ENCODE measurements at places on chromosomes 5 and 9.

DNA sequence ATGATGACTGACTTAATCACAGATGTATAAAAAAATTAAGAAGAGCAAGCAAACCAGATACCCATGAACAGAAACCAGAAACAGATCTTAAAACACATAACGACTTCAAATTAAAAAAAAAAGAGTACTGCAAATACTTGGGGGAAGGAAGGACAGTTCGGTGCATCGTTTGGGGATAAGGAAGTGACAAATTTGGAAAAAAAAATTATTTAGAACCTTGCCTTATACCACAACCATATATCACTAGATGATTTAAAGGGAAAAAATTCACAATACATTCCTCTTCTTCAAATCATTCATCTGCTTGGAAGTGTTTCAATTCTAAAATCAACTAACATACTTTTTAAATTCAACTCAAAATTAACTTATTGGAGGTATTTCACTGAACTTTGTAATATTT lies 1038.6 kb upstream of the DMAC1 start:
- no peak for DNase-seq

- DNase-seq = no peak
Observed at GRCh38 chr5:16897800-16898199, 38.3 kb downstream of the MYO10 start.

DNA sequence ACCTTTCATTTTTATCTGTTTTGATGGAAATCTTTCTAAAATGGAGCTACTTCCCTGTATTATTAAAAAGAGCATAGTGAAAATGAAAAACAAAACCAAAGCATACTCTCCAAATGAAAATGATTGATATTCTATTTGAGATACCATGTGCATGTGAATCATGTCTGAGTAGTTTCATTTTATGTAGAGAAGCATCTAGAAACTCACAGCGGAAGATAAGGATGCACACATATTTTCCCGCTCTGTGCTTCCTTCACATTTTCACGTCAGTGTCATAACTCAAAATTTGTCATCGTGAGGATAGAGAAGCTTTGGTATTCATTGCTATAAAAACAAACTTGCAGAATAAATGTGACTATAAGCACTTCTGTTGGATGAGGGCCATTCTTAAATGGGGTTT lies 34.0 kb upstream of the CLINT1 start:
- no peak for DNase-seq

DNA sequence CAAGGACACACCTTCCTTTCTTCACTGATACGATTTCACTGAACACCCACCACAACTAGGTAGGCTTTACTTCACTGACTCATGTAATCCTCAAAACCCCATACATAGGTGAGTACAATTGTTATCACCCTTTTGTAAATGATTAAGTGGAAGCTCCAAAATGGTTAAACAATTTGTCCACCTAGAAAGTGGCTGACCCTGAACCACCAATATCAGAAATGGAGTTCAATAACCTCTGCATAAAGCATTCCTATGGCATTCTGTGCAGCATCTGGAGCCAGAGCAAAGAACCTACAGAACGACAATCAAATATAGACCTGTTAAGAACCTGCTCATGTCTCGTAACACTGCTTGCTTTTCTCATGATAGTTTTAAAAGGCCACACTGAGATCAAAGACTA lies 50.7 kb upstream of the NR5A1 start:
- DNase-seq = no peak

DNA sequence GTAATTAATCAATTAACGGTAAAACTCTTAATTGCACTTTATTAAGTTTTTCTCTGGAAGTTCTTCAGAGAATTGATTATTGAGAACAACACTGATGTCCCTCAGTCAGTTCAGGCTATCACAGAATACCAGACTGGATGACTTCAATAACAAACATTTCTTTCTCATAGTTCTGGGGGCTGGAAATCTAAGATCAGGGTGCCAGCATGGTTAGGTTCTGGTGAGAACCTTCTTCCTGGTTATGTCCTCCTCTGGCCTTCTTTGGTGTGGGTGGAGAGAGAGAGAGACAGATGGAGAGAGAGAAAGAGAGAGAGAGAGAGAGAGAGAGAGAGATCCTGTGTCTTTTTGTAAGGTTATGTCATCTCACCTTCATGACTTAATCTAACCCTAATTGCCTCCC lies 71.4 kb upstream of the DAP start:
- no peak for DNase-seq

DNA sequence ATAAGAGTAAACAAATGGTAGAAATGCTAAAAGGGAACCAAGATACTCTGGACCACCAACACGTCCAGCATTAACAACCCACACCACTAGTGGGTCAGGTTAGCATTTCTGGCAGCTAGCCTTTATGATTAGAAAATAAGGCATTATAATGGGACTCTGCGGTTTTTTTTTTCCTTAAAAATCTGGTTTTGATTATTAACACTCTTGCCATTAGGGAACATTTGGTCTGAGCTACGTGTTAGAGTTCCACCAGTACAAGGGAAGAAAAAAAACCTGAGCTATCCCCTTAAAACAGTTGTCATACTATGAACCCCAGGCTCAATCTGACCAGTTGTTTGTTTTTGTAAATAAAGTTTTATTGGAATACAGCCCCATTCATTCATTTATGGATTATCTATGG lies 110.4 kb downstream of the NTRK2 start:
- no peak for DNase-seq

DNA sequence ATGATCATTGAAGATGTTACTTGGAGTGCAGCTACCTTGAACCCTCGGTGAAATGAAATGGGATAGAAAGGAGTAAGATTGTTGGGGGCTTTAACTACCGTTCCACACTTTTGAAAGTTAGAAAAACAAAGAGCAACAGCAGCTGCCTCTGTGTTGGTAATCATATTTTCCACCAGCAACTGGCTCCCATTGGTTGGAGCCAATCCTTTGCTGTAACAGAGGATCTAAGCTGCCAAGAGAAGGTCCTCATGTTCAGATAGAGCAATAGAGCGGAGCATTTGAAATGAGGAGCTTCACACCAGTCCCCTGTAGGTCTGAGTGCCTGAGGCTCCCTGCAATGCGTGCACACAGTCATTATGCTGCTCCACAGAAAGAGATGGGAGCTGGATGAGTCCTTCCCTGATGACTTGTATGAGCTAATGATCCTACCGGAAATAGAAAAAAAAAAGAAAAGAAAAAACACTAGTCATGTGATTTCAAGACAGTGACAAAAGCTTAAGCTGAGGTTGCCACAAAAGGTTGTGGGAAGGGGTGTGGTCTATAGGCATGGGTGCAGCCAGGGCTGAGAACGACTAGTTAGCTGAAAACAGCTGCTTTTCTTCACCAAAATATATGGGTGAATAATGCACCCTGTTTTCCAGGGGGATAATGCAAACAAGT lies 300.7 kb downstream of the MLLT3 start:
- DNase-seq = peak; percentile 83

- no peak for DNase-seq
Observed at GRCh38 chr5:37110135-37110534, 139.0 kb downstream of the CPLANE1 start.

GRCh38 chr5:28216939-28217360 lies 1178.6 kb upstream of the CDH9 start:
- no peak for DNase-seq

GRCh38 chr9:1962122-1962521 lies 53.0 kb upstream of the SMARCA2 start:
- DNase-seq = no peak

DNA sequence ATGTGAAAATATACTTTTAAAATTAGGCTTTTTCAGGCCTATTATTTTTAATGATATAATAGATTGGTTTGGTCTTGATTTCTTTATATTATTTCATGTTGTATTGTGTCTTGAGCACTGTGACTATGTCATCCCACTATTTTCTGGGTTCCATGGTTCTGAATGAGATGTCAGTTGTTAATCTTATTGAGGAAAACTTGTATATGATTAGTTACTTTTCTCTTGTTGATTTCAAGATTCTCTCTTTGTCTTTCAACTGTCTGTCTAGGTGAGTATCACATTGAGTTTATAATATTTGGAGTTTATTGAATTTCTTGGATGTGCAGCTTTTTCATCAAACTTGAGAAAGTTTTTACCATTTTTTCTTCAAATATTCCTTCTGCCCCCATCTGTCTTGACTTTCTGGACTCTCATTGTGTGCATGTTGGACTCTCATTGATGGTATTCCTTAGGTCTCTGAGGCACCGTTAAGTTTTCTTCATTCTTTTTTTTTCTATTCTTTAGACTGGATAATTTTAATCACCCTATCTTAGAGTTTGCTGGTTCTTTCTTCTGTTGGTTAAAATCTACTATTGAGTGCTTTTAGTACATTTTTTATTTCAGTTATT lies 175.8 kb downstream of the TMEM167A start:
- no peak for DNase-seq

GRCh38 chr9:22111954-22112247 lies 102.8 kb upstream of the CDKN2B start:
- peak; percentile 72 for DNase-seq

GRCh38 chr5:117131048-117131679 lies 556.5 kb upstream of the SEMA6A start:
- peak; percentile 86 for DNase-seq

DNA sequence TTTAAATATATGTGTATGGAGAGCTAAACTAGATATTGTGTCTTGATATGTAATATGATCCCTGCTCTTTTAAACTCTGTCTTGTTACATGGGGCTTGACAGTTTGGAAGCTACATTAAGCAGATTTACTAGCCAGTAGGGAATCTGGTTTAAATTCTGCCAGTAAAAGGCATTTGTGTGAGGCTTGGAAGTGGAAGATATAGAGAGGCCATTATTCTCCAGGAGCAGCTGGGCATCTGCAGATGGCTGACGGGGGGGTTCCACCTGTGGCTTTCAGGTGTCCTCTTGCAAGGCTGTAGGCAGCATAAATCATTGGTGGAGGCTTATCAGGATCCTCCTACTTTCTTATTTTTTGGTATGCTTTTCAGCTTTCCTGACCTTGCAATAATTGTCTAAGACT lies 179.1 kb upstream of the FBXL7 start:
- no peak for DNase-seq

GRCh38 chr9:5873439-5873838 lies 17.2 kb upstream of the MLANA start:
- no peak for DNase-seq

- DNase-seq = no peak
Observed at GRCh38 chr9:71202931-71203330, 81.5 kb upstream of the TRPM3 start.

DNA sequence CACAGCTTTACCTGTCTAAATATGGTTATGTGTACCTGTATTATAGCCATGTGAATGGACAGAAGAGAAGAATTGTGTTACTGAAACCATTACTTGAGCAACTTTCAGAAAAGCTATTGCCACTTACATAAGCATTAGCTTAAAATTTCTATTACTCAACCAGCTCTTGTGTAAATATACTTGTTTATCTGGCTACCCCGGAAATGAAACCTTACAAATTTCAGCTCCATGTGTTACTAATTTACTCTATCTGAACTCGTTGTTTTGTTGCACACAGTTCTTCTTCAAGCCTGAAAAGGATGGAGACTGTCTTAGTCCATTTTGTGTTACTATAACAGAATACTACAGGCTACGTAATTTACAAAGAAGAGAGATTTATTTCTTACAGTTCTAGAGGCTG lies 22.5 kb upstream of the ADAMTSL1 start:
- DNase-seq = peak; percentile 55
